ENCODE measurements at places on chromosomes 7 and 10. TPM values are rescaled to one million over a fixed set of nuclear protein-coding genes. Genes with fewer than 3 reads are reported as not detected.

The CUZD1 gene
- 3.9 TPM for total RNA-seq

The CLRN3 gene
- total RNA-seq: not detected

DNA sequence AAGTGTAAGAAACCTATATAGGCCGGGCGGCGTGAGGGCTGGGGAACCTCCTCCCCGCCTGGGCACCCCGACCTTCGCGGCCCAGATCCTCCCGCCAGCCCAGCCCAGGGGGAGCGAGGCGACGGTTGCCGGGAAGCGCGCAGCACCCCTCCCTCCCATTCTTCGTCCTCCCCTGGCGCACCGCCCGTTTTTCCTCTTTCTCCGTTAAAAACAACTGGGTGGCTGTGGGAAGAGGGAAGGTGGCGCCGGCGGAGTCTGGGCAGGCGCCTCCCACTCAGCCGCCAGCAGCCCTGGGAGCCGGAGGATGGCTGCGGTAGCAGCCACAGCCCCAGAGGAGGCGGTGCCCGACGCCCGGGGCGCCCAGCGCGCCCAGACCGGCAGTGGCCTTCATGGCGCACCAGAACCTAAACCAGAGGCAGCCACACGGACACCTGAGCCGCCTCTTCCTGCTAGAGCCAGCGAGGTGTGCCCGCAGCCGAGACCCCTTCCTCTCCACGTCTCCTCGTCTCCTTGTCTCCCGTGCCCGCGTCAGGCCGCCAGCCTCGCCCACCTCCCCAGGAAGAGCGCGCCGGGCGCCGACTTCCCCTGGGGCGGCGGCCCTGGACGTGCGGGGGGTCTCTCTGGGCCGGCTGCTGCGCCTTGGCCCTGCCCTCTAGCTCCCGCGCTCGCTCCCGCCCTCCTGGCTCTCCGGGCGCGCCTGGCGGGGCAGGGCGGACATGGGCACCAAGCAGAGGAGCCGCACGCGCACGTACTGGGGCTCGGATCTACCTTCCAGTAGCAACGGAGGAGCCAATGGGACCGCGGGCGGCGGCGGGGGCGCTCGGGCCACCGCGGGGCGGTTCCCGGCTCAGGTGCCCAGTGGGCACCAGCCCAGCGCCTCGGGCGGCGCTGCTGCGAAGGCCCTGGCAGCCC lies 32.8 kb upstream of the SFTPD start:
- DNase-seq: no peak

DNA sequence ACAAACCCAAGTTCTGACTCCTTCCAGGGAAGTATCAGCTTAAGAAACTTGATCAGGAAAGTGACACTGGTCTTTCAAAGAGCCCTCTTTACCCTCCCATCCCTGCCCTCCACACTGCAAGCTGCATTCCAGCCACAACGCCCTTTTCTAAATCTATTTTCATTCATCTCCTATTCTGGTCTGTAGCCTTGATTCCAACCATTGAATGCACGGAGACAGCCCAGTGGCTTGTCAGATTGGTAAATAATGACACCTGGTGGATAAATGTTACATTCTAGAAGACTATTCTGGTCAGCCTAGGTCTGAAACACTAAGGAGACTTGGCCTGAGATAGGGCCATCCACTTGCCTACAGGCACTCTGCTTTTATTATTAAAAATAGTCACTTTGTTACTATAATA lies 20.9 kb downstream of the MORN4 start:
- DNase-seq: no peak

DNA sequence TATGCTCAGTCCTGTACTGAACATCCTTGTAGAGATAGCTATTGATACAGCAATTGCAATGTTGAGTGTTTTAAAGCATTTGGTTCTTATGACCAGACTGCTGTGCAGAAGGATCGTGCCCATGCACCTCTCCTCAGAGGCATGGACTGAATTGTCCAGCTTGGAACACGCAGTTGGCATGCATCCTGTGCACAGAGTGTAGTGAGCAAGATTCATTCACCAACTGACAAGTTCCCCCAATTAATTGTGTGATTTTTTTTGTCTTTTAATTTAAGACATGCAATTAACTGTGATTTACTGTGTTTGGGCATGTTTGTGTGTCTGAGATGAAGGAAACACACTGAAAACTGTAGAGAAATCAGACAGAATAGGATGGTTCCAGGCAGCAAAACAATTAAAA lies 323.7 kb downstream of the CDK14 start:
- DNase-seq: no peak

DNA sequence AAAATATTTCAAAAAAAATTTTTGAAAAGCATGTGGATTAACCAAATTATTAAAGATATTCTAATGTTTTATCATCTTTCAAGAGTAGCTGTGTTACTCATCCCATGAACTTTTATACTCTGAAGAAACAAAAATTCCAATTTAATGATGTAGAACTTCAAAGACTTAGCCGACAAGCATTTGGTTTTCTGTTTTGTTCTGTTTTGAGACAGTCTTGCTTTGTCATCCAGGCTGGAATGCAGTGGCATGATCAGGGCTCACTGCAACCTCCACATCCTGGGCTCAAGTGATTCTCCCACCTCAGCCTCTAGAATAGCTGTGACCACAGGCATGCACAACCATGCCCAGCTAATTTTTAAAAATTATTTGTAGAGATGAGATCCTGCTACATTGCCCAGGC lies 17.8 kb upstream of the LCOR start:
- no peak for DNase-seq

DNA sequence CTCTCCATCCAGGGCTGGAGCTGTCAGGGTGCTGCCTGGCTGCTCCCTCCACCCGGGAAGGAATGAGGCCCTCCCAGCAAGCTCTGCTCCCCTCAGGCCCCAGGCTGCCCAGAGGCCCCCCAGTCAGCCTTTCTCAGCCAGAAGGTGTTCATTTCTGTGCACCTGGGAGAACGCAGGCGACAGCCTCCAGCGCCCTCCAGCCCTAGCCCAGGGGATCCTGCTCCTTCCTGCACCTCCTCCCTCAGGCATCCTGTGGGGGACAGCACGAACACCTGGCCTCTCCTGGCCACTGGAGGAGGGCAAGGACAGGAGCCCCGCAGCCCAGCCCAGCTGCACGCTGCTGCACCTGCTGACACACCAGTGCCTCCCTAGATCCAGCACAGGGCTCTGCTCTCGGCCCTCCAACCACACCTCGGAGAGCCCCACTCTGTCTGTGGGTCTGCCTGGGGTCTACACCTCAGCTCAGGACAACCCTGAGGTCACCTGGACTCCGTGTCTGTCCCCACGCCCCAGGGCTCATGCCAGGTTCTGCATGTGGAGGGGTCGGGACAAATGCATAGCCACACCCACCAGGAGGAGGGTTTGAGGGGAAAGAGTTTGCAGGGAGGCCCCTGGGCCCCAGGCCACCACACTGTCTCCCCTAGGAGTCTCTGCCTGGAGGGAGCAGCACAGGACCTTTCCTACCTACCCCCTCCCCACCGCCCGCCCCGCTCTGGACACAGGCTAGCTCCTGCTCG lies 7.4 kb upstream of the PWWP2B start:
- peak; percentile 41 for DNase-seq

DNA sequence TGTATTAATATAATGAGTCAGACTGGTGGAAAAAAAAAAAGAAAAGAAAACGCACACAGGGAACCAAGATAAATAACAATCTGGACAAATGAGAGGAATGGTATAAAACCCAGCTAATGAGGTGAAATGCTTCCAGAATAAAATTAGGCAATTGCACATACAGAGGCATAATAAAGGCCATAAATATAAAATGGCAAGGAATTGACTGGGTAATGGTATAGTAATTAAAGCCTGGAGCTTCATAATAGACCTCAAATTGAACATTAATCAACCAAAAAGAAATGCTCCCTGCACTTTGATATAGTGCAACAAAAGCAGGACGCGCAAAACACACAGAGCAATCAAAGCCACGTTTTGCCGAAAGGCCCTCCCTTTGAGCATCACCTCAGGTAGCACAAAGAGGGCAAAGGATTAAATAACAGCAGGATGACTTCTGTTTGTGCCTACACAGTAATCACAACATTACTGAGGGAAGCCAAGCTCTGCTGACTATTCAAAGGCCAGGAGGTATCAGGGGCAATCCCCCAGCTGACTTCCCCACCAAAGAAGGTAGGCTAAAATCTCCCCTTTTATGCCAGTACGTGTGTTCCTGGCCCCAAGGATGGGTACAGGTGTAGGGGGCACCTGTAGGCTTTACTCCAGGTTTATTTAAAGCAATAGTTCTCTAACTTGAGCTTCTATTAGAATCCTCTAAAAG lies 343.7 kb downstream of the ELMO1 start:
- DNase-seq: no peak

GRCh38 chr10:121702351-121703320 lies 104.4 kb upstream of the FGFR2 start:
- DNase-seq: no peak
